ENCODE measurements at places on chromosomes 16 and 17.

DNA sequence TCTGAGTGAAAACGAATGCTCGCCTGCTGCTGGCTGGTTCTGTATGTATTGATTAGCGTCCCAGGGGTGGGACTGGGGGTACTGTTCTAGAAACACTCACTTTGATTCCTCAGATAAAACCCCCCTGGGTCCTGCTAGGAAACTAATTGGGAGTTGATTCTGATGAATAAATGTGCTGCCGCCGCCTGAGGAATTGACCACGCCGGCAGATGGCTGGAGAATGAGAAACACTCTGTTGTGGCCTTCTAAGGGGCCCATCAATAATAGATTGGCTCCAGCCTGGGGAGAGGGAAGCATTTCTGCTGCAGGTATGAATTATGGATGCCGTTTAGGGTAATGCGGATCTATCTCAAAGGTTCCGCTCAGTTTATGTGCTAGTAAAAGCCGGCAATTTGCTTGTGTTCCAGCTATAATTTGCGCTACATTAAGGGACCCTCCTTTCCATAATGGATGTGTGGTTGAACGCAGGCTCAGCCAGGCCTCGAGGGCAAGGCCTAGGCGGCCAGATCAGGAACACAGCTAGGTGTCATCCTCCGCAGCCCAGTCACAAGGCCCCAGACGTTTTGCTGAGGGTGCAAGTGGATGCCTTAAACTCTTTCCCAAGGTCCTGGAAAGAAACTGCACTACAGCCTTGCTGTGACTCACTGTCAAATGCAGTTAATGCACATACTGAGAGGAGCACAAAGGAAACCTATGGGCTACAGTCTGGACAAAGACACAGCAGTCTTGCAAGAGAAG is 132.2 kb upstream of the HS3ST2 start:
- no peak for DNase-seq

DNA sequence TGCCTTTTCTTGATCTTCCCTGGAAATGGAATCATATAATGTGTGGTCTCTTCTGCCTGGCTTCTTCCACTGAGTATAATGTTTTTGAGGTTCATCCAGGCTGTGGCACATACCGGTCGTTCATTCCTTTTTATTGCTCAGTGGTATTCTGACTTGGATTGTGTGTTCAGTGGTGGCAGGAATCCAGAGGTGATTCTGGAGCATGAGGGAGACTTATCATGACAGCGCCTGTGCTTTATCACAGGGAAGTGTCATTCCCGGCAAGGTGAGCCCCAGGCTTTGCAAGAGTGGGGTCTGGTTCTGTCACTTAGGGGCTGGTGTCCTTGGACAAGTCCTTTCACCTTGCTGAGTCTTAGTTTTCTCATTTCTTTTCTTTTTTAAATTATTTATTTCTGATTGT is 53.0 kb downstream of the IRX3 start:
- DNase-seq = no peak

GRCh38 chr17:83010206-83011200 is 68.9 kb upstream of the METRNL start:
- no peak for DNase-seq

DNA sequence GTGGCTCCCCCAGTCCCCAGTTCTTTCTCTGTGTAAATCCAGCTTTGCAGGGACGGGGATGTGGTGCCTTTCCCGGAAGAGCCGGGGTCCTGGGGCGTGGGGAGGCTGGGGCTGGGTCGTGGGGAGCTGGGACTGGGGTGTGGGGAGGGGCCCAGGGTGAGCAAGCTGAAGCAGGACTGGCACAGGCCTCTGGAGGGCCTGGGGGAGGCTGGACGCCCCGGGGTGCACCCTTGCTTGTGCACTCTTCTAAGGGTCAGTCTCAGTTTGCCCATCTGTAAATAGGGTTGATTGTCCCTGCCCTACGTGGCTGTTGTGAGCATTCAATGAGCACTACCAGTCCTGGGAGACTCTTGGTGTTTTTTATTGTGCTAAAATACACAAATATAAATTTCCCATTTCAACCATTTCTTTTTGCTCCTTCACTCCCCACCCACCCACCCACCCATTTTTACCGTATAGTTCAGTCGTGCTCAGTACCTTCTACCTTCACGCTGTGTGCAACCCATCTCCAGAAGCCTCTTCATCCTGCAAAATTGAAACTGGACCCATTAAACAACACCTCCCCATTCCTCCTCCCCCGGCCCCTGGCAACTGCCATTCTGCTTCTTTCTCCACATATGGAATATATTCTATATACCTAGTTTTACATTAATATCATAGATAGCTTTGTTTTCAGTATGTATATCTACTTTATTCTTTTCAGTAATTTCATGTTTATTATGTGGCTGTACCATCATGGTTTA is 7.8 kb upstream of the TBC1D3B start:
- no peak for DNase-seq

GRCh38 chr16:30786936-30787612 is at the start of gene ZNF629:
Gene ZNF629, minus strand, starts transcription at chr16:30787205. Its CDS starts 2,723 bp downstream, at chr16:30784482.
- DNase-seq = no peak

GRCh38 chr16:7037495-7037894 is 295.1 kb upstream of the RBFOX1 start:
- DNase-seq = no peak

DNA sequence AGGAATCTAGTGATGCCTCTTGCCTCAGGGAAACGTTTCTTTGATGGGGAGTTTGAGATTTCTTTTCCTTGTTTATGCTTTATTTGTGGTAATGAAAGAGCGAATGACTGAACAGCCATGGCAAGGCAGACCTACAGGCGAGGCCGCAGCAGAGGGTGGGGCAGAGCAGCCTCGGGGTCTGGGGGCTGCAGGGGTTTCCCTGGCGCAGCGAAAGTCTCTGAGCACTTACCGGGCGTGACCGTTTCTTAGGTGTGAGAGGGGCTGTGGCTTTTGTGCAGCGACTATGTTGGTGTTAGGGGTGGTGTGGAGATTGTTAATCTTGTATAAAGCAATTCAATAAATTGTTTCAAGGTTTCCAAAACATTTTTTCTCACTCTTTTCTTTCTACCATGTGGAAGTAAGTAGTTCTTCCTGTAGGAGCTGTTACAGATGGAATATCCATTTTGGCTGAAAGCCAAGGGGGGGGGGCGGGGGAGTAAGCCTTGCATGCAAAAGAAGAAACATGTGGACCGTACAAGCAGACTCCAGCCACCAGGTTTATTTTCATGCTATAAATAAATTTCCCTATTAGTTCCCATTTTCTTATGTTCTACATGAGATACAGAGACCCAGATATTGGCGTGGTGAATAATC is 34.8 kb downstream of the UBN1 start:
- DNase-seq = no peak

DNA sequence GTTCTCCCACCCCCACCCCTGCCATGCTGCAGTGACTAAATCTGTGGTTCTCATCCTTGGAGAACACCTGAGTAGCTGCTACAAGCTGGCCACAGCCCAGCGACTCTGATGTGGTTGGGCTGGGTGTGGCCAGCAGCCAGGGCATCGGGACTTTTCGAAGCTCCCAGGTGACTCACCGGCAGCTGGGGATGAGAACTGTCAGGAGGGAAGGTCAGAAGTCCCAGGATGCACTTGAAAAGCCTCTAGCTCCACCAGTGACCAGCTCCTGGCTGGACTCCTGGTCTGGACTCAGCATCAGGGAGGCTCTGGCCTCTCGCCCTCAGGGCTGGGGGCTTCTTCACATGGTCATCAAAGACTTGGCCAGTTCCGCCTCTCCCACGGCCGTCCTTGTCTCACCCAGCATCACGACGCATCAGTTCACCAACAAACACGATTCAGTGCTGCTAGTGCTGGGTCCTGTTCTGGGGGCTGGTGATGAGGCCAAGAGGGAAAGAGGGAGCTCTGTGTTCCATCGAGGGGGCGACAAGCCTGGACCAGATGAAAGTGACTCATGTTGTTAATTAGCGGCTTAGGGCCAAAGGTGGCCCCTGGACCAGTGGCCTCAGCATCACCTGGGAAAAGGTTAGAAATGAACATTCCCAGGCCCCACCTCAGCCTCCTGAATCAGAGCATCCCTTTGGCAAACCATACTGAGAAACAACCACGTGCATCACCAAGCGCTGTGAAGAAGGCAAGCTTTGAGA is 3.9 kb upstream of the C17orf99 start:
- no peak for DNase-seq

GRCh38 chr16:20976576-20976975 is 76.0 kb downstream of the LYRM1 start:
- DNase-seq = no peak

GRCh38 chr17:29588562-29589411 is 661 bp downstream of the GIT1 start:
- DNase-seq = peak; percentile 39

DNA sequence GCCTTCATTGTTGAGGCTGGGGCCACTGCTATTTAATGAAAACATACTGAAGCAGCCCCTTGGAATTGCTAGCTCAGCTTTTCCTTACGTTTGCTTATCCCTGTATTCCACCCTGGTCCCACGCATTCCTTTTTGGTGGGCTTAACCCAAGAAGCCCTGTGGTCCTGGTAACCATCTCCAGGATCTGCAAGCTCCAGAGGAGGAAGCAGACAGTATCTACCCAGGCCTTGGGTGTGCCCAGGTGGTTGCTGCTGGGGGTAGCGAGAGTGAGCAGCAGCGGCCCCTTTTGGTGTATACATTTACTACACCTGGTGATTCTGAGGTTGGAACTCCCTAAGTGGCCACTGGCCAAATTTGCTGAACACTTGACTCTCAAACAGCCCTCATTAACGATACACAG is 97.7 kb downstream of the CBLN1 start:
- no peak for DNase-seq

- DNase-seq = no peak
These were observed 8.8 kb downstream of the TBX4 start for GRCh38 chr17:61460796-61461585.

- peak; percentile 66 for DNase-seq
These were observed at the start of gene ZBTB4 for GRCh38 chr17:7479213-7480088. Gene ZBTB4, minus strand, starts transcription at chr17:7479631. Its CDS starts 12,830 bp downstream, at chr17:7466801.

DNA sequence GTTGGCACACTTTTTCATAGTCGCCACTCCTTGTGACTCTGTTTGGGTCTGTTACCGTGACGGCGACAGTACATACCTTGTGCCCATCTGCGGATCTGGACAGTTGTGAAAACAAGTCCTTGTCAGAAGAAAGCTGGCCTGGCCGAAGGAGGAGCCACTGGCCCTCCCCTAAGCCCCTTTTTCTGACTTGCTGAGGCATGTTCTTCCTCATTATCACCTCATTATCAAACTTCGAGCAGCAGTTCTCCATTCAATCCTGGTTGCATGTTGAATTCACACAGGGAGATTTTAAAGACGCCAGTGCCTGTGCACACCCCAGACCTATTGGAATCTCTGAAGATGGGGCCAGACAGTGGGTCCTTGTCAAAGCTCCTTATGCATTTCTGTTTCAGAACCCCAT is 61.1 kb downstream of the CYLD start:
- DNase-seq = no peak

- DNase-seq = no peak
These were observed 1.9 kb upstream of the CAPN15 start for GRCh38 chr16:525520-526180.

- DNase-seq = no peak
These were observed 878 bp upstream of the TRIM25 start for GRCh38 chr17:56914581-56915273.

DNA sequence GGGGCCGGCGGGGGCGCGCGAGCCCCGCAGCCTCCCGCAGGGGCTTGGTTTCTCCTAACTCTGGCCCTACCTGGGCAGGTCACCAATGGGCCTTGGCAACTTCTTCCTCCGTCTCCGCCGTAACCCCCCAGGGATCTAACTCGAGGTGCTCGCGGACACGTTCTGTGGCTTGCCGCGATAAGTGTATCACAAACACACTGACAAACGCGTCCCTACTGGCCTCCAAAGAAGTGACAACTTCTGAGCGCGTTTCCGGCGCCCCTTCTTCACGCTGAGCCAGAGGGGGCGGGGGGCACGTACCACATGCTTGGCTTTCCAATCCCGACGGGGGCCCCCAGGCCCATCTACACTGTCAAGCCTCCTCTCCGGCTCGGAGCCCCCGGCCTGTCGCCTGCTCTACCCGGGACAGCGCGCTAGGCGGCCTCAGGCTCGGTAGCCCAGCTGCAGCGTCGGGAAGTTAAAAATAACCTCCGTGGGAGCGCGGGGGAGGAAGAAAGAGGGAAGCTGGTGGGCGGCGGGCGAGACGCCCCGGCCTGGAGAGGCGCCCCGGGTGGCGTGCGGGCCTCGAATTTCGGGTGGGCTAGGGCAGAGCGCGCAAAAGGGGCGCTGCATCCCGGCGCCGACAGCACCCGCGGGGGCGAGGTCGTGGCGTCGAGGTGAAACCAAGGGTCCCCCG is 725 bp upstream of the SPHK1 start:
- peak; percentile 27 for DNase-seq

- DNase-seq = no peak
These were observed 19.9 kb upstream of the SIAH1 start for GRCh38 chr16:48405153-48405552.

- peak; percentile 44 for DNase-seq
These were observed 685 bp upstream of the MPG start for GRCh38 chr16:77273-77806.

GRCh38 chr17:3699951-3700350 is 4.0 kb upstream of the P2RX5 start:
- DNase-seq = no peak

DNA sequence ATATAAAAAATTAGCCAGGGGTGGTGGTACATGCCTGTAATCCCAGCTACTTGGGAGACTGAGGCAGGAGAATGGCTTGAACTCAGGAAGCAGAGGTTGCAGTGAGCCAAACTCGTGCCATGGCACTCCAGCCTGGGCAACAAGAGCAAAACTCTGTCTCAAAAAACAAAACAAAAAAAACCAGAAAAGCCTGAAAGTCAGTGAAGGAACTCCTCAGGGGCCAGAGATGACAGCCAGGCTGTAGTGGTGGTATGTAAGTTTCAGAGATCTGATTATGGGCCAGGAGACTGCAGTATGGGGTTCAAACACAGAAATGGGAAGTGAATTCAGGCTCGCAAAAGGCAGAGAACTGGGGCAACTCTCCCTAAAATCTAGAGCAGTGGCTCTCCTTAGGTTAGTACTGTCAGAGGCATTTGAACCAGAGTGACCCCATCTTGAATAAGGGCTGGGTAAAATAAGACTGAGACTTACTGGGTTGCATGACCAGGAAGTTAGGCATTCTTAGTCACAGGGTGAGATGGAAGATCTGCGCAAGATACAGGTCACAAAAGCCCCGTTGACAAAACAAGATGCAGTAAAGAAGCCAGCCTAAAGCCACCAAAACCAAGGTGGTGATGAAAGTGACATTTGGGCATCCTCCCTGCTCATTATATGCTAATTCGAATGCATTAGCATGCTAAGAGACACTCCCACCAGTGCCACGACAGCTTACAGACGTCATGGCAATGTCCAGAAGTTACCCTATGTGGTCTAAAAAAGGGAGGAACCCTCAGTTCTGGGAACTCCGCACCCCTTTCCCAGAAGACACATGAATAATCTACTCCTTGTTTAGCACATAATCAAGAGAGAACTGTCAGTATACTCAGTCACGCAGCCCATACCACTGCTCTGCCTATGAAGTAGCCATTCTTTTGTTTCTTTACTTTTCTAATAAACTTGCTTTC is 120.2 kb upstream of the XYLT1 start:
- no peak for DNase-seq

- no peak for DNase-seq
These were observed 9.2 kb downstream of the PRPSAP2 start for GRCh38 chr17:18866866-18867813.

- no peak for DNase-seq
These were observed 43.1 kb downstream of the PIK3R5 start for GRCh38 chr17:8922451-8922850.

Measured in memory B cell (primary cell).